Ureter (tissue), 1 donor: ENCODE measurements at places on chromosomes 3 and 15.

- no peak for DNase-seq
Measured at GRCh38 chr3:123696808-123697207, 112.0 kb upstream of the HACD2 start.

GRCh38 chr15:26182441-26182840 lies 319.3 kb upstream of the ATP10A start:
- no peak for DNase-seq

DNA sequence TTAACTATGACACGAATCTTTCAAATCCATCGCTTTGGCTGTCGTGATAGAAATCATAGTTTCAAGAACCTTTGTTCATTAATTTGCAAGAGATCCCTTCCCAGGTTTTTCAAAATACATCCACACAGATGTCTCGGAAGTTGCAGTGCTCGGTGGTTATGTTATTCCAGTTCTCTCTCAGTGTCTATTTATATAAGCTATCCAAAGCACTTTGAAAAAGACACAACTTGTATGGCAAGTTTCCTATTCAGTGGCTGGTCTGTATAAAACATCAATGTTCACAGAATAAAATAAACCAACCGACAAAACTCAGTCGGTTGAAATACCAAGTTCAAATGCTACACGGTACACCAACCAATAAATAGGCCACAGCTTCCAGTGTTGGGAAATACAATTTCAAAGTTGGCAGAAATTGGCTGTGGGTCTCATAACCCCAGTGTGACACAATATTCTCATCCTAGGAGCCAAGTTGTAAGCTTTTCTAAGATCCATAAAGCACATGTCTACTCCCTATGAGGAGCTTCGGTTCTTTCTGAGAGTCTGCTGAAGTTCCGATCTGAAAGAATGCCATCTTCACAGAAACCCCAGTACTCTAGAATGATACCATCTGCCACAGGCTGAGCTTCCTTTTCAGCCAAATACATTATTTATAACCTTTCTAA lies 23.7 kb downstream of the SATB1 start:
- DNase-seq, result no peak

GRCh38 chr3:31482493-31483200 lies 50.1 kb upstream of the STT3B start:
- no peak for DNase-seq

DNA sequence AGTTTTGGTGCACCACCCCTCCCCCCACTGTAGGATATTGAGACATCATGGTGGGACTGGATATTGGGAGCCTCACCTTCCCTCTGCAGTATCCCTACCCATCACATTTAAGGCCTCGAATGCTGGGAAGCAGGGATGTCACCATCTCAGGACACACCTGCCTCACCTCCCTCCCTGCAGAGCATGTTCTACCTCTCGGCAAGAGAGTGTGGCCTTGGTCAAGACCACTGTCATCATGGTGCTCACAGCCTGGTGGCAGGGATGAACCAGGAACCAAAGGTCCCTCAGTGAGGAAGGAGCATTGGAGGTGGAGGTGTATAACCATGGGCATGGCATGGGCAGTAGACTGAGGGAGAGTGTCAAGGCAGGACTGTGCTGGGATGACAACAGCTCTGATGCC lies 104.8 kb downstream of the CORO2B start:
- DNase-seq, result no peak

DNA sequence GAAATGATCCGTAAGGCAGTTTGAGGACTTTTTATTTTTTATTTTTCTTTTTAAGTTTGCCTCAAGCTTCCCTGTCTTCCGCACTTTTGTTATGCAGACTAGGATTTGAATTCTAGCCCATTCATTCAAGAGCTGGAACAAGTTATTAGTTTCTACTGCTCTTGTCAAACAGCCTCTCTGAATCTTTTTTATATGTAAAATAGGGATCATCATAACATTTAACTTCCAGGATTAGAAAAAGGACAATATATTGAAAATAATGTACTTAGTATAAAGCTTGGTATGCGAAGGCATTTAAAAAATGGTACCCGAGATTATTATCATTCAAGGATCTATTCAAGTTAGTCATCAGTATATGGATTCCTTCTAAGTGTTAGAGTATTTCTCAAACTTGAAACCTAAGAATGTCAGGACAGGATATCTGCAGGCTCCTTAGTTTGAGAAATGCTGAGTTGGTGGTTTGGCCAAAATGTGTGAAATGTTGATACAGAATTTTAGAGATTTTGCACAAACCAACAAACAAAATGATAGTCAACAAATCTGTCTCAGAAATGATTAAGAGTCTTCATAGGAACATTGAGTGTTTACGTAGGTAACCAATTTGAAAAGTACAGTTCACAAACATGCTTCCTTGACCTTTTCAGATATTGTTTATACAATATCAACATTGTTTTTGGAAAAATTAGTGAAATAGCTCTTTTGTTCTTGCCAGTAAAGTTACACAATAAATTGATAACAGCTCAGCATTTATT lies 40.5 kb upstream of the IGSF10 start:
- no peak for DNase-seq

DNA sequence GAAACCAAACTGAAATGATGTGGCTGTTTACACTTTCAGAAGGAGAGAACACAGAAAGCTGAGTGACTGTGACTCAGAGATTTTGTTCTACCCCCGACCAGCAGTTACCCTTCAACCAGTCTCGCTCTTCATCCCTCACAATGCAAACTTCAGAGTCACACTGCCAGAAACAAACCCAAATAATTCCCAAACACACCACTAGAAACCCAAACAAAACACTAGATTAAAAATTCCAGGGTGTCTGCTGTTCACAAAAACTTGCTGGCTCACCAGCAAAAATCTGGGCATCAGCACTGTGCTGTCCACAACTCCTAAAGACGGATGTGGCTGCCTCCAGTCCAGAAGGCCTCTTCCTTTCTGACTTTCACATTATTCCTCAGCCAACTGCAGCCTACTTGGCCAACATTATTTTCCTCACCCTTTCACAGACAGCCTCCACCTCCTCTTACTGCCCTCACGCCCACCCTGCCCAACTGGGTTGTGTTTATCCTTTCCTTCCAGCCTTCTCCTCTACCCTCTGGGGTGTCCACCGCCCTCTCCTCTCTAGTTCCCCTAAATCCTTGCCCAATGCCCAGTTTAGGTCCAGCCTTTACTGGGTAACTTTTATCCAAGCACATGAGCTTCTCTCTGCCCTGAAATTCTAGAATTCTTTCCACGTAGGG lies 71.4 kb downstream of the MECOM start:
- no peak for DNase-seq

DNA sequence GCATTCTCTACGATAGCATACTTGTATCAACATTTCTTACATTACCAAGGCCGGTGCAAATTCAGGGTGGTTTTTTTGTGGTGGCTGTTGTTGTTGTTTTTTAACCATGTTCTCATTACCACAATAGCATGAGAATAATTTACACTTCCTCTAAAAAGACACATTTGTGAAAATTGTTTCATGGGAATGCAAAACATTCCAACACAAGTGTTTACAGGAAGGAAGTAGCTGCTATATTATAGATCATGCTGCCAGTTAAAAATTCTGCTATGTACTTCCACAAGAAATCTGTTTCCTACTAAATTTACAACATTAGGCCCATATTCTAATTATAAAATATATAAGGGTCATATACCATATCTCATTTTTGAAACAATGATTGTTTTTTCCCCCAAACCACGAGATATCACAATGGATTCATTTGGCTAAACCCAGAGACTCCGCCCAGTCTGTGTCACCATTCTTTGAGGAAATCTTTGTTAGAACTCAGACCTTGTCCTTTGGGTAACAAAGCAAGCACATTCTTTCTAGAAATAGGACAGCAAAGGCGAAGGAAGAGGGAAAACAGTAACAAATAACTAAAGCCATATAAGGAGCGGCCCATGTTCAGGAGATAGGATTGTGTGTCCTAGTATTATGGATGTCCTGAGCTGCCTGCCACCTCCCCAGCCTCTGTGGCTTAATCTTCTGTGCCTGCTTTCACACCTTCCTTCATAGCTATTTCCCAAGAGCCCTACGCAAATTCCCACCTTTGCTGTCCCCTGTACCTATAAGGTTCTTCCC lies 60.1 kb downstream of the UACA start:
- DNase-seq, result no peak

DNA sequence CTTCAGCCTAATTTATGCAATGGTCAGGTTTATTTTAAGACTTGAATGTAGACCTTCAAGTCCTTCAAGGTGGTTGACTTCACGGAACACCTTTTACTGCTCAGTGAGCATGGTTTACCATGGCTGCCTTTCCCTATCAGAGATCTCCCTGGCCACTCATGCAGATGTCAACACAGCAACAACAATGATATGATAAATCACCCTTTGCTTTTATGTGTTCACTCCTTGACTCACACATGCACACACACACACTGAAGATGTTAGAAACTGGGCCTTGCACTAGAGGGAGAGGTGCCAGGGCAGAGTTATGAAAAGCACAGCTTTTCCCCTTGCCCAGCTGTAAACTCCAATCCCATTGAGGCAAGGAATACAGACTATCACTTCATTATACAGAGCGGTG lies 134.4 kb downstream of the WNT5A start:
- DNase-seq, result no peak

- no peak for DNase-seq
Measured at GRCh38 chr15:99387421-99388168, 136.3 kb downstream of the LRRC28 start.

GRCh38 chr15:41952013-41952563 lies 20.3 kb downstream of the EHD4 start:
- DNase-seq, result no peak

DNA sequence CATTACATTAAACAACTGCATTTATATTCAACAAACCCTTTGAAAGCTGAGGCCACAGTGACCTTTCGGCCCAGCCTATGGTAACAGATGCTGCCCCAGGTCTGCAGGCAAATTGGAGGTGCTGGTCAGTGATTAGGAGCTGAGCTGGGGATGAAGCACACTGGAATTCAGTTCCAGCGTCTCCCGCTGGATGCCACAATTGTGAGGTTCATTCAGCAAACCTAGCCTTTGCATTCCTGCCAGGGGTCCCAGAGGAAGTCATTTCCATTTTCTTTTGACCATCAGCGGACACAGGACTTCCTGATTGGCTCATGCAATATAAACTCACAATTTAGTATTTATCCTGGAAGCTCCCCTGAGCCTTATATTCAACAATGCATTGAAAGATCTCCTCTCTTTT lies 89.5 kb downstream of the IL20RB start:
- no peak for DNase-seq

DNA sequence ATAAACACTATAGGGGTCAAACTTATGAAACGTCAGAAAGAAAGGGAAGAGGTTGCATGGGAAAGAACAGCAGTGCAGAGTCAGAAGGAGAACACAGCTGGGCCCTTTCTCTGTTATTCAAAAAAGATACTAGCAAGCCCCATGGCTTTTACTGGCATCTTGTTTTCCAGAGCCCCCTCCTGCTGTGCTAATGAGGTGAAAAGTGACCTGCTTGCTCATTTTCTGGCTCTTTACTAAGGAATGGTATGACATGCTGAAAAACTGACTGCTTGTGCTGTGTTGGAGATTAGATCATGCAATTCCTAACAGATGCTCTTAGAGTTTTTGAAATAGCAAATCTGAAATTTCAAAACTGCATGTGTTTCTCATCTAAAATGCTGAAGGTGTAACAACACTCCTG lies 541.6 kb upstream of the ALCAM start:
- DNase-seq, result no peak

DNA sequence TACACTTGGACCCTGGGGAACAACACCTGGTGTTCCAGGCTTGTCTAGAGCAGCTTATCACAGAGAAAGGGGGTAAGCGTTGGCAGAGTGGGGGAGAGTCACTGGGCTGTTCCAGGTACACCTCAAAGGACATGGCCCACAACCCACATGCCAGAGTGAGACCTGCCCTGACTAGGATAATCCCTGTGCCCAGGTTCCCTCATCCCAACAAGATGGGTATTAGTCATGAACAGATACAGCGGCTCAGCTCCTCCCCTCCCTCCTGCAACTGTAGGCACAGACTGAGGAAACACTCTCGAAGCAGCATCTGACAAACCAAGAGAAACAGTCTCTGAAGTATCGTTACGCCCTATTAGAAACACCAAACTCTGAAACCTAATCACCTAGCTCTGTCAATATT lies 32.1 kb upstream of the RPS17 start:
- no peak for DNase-seq

- no peak for DNase-seq
Measured at GRCh38 chr3:14787630-14788029, 31.1 kb upstream of the FGD5 start.

DNA sequence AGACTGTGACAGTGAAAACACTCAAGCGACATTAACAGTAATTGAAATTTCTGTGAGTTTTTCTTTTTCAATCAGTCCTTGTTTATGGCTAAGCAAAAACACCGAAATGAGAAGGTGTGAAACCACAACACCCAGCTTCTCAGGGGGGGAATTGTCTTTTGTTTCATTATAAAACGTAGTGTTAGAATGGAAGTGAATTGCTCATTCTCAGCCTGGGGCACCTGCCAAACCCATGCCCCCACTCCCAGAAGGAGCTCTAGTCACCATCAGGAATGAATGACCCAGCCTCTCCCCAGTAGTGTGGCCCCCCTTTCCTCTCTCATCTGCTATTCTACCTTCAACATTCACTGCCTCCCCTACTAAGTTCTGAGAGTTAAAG lies 185.8 kb upstream of the CFAP20DC start:
- no peak for DNase-seq

DNA sequence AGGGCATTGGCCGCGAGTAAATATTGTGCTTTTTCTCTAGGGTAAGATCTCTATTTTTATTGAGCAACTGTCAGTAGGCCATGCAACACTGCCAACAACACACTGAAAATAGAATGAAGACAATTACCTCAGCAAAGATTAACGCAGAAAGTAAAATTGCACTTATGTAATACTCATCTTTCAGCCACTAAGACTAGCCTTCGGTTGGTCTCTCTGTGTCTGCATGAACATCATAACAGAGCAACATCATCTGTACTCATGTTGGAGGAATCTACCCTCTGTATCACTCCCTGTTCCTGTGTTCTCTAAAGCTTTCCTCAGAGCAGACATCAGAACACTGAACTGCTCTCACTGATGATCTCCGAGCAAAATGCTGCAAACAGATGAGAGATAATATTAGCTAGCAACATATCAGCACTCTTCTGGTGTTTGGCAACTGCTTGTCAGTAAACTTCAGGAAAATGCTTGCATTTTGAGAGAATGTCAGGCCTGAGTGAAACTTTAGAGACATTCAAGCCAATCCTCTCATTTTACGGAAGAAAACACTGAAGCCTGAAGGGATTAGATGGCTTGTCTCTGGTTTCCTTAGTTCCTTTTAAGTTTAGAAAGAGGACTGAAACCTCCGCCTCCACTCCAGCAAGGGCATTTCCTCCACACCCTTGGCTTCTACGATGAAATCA lies 8.4 kb upstream of the LRRC3B start:
- DNase-seq, result no peak

DNA sequence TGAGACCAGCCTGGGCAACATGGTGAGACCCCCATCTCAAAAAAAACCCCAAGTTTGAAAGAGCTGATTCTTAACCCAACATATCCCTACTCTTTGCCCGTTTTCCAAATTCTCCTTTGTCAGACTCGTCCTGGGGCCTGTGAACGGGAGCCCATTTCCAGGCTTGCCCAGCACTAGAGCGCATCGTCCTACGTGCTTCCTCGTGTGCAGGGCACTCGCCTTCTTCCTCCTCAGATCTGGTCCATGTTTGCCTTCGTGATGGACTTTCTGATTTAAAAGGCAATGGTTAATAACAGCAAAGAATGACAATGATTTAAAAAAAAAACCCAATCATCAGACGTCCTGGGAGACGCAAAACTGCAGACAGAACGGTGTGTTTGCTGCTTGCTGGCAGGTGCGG lies 10.1 kb downstream of the MELTF start:
- no peak for DNase-seq

GRCh38 chr15:68303560-68304436 lies 26.3 kb downstream of the FEM1B start:
- peak; percentile 41 for DNase-seq

- DNase-seq, result no peak
Measured at GRCh38 chr15:82993144-82993543, 7.1 kb downstream of the RAMAC start.
